SHP77 (cell line): ENCODE measurements at places on chromosomes 2 and 18.

DNA sequence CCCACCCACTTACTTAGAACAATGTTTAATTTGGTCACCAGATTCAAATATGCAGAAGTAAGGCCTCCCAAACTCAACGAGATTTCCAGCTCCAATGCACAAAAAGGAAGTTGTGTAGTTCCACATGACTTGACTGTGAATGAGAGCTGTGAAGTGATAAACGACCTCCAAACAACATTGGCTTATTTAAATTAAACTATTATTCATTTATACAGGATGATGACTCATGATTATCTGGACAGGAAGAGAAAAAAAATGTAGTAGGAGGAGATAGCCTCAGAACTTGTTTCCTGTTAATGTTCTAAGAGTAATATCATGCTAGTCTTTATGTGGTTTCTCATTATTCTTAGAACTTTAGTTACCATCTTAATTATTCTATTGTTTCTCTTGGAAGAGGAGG, 237.3 kb downstream of the C1D start:
- no peak for DNase-seq

GRCh38 chr2:203061346-203061745, 46.7 kb downstream of the NBEAL1 start:
- DNase-seq, result no peak

DNA sequence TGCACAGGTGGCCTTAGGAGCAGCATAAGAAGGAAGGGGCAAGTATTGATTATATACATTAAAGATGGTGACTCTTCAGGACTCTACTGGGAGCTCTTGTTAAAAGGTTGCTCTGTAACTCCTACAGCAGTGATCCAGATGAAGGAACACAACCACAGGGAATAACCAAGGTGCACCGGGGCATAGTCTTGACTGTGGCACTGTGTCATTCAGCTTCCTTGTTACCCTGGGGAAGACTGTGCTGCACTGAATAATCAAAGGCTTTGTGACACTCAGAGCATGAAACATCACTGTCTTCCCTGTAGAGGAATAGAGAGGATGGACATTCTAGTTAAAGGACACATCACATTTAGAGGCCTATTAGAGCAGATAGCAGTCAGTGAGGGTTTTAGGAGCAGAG, 105.3 kb downstream of the UBE2E3 start:
- no peak for DNase-seq

DNA sequence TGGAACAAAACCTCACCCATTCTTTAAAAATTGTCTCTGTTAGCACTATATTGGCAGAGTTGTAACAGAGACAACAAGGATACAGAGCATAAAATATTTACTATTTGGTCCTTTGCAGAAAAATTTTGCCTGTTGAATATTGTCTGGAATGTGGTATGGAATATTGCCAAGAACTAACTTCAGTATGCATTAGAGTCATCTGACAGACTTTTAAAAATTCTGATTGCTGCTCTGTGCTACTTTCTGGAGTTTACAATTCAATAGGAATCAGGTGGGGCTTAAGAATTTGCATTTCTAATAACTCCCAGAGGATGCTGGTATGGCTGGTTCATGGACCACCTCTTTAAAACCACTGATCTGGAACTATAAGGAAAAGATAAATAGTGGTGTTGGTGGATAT, 32.8 kb upstream of the NYAP2 start:
- DNase-seq, result no peak

DNA sequence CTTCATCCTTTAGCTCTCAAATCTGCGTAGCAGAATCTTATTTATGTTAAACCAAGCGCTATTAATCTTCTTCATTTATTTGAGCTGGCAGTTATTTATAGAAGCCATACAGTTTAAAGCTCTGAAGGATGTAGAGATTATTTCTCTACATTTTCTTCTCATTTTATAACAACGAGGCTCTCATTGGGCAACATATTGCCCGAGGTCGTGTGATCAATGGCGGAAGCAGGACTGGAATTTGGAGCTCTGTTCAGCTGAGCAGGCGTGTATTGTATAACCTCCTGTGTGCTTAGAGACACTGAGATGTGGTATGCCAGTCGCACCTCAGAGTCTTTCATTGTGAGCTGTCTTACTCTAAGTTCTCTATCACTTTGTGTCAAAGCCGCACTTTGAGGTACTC, 17.5 kb upstream of the DRC1 start:
- no peak for DNase-seq

DNA sequence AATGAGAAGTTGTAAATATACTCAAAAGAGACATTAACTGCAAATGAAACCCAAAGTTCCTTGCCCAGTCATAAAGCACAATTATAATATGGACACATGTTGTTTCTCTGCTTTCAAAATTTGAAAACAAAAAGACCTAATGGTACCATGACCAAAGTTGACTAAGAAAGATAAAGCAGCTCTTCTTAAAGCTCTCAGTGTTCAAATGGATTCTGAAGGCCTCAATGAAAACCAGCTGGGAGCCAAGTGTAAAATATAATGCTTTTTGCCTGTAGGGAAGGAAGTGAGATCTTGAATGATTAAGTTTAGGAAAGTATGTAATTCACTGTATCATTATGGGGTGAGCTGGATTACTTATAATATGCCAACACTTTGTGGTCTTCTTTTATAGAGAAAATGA, 178.6 kb downstream of the SATB2 start:
- no peak for DNase-seq

GRCh38 chr2:127560201-127560930, 24.9 kb downstream of the MYO7B start:
- DNase-seq, result no peak

- DNase-seq, result no peak
These were observed 141.6 kb downstream of the SLC8A1 start for GRCh38 chr2:40310303-40310702.

GRCh38 chr2:153584244-153584643, 105.7 kb upstream of the RPRM start:
- no peak for DNase-seq

DNA sequence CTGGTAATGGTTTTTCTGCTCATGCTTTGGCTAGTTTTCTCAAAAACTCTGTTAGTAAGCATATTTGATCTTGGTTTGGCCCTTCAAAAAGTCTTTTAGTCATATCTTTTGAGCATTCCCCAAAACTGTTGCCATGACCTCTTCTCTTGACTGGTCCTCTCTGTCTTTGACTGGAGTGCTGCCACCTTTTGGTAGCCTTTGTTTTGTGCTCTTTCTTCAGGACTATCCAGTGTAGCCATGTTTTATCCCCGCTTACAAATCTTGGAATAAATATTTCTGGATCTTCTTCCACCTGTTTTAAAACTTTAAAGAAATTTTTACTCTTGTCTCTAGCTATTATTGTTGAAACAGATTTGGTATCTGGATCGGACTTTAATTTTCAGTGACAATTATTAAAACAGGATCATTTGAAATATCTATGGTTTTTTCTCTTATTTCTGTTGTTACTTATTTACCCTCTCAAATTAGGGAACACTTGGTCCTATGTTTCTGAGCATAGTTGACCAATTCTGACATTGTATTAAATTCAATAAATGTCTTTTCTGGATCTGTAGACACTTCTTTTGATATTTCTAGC, 965 bp upstream of the ELOA2 start:
- DNase-seq, result peak; percentile 1

GRCh38 chr2:20663196-20664070, 3.5 kb upstream of the GDF7 start:
- DNase-seq, result no peak

- DNase-seq, result no peak
These were observed 7.9 kb upstream of the SIGLEC15 start for GRCh38 chr18:45817543-45817942.

GRCh38 chr2:96396095-96396494, 60.5 kb downstream of the NCAPH start:
- DNase-seq, result no peak

- no peak for DNase-seq
These were observed 127.1 kb downstream of the TNS1 start for GRCh38 chr2:217875556-217876252.

DNA sequence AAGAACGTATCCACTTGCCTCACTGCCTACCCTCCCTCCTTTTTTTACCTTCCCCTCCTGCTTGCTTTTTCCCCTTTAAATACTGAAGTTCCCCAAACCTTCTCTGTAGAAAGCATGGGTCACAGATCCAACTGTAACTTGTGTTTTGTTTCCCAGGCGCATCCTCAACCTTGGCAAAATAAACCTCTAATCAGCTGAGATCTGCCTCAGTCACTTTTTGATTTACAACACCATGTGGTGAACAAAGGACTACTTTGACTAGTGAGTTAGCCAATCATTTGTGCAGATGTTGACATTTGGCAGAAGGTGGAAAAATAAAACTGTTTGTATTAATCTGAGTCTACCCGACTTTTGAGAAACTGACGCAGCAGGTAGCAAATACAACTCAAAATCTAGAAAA, 23.3 kb upstream of the MCM6 start:
- no peak for DNase-seq

DNA sequence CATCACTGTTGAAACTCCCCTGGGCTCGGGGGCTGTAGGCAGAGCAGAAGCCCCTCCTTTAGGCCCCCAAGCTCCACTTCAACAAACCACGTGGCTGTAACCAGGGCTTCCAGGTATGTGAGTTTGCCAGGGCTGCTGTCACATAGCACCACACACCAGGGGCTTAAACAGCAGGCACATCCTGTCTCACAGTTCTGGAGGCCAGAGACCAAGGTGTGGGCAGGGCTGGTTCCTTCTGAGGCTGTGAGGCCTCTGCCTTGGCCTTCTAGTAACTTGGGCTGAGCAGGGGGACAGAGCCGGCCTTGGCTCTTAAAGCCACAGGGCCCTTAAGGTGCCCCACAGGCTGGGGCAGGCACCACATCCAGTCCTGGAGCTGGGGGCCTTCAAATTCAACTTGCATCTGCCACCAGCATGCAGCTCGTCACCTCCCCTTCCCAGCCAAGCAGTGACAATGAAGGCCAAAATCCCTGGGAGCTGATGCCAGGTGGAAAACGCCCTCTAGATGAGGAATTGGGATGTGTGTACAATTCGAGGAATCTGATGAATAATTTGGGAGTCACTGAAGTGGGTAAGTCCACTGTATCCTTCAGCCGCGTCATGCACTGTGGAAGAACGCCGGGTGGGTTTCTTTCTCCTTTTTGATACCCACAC, 104.2 kb upstream of the ODC1 start:
- DNase-seq, result peak; percentile 27
